ENCODE measurements at places on chromosomes 1 and 21.

- no peak for DNase-seq
Observed at GRCh38 chr1:76066394-76066793, 8.2 kb upstream of the ST6GALNAC3 start.

DNA sequence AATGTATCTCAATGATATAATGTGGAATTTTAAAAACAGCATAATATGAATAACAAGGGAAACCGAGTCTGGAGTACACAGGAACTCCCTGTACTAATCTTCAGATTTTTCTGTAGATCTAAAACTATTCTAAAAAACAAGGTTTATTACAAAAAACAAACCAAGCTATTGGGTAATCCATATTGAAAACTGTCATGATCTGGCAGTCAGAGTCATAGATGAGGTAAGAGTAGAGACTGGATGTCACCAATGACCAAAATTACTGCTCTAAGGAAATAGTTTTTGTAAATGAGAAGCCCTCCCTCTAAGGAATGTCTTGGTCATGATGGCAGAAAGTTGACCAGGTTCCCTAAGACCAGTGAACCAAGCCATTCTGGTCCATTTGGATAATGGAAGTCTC, 2.4 kb upstream of the SPOCD1 start:
- DNase-seq = no peak

GRCh38 chr21:33751120-33751519, 108.8 kb downstream of the ITSN1 start:
- no peak for DNase-seq

- DNase-seq = no peak
Observed at GRCh38 chr1:103101399-103101798, 6.9 kb downstream of the COL11A1 start.

- no peak for DNase-seq
Observed at GRCh38 chr1:153746174-153746573, 18.3 kb downstream of the INTS3 start.

- DNase-seq = no peak
Observed at GRCh38 chr1:3889936-3890335, 10.1 kb downstream of the C1orf174 start.

GRCh38 chr1:239164451-239165180, 221.8 kb upstream of the CHRM3 start:
- no peak for DNase-seq
